ENCODE measurements at places on chromosomes 6 and 20.

DNA sequence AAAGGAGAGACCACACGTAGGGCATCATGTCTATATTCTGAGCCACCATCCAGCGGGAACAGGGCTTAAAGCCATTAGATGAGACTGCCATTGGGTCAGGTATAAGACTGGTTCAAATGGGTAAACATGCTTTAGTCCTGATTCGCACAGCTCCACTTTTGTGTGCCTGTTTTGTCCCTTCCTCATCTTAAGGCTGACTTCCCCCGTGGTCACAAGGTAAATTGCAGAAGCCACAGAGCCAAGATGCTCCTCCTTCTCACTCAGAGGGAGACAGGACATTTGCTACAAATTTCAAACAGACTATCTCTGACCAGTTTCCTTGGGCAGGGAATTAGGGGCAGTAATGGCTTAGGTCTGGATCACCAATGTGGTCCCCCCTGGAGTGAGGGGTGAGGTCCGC is 11.4 kb upstream of the IFNGR1 start:
- DNase-seq: no peak

- no peak for DNase-seq
Measured at GRCh38 chr20:57199656-57200405, 66.6 kb downstream of the BMP7 start.

DNA sequence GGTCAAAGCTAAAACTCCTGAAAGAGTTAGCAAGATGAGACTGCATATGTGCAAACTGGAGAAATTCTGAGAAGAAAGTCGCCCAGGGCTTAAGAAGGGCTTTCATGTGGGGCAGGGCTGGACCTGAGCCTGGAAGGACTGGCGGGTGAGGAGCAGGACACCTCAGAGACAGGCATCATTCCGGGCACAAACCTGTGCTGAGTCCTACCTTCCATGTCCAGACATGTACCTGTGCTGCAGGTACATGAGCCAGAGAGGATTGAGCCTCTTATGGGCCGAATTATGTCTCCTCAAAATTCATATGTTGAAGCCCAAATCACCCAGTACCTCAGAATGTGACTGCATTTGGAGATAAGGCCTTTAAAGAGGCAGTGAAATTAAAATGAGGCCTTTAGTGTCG is 171.0 kb downstream of the QRSL1 start:
- no peak for DNase-seq

- no peak for DNase-seq
Measured at GRCh38 chr6:134431421-134431859, 113.5 kb upstream of the SGK1 start.

DNA sequence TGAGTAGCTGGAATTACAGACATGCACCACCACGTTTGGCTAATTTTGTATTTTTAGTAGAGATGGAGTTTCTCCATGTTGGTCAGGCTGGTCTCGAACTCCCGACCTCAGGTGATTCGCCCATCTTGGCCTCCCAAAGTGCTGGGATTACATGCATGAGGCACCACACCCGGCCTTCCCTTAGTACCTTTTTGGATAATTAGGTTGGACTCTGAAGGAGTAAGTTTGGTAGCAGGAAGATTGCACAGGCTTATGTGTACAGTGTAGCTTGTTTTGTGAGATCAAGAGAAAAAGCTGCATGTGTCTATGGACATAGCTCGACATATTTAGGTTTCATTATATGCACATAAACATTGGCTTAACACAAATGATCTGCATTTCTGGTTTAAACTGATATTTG is 116.8 kb downstream of the NCOA3 start:
- DNase-seq: no peak

DNA sequence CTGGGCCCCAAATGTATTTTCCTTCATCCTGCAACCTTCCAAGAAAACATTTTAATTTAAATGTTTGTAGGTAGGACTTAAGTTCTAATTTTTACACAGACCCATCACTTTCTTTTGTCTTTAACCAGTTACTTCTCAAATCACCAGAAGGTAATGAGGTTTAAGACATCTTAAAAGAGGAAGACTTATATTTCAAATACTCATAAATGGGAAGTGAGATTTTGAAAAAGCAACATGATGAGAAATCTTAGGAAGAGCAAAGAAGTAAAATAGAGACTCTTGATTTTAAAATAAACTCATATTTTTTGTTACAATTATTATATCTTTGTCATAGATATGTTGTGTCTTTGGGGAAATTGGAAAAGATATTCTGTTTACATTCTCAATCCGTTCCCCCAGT is 82.3 kb downstream of the SYNE1 start:
- no peak for DNase-seq

DNA sequence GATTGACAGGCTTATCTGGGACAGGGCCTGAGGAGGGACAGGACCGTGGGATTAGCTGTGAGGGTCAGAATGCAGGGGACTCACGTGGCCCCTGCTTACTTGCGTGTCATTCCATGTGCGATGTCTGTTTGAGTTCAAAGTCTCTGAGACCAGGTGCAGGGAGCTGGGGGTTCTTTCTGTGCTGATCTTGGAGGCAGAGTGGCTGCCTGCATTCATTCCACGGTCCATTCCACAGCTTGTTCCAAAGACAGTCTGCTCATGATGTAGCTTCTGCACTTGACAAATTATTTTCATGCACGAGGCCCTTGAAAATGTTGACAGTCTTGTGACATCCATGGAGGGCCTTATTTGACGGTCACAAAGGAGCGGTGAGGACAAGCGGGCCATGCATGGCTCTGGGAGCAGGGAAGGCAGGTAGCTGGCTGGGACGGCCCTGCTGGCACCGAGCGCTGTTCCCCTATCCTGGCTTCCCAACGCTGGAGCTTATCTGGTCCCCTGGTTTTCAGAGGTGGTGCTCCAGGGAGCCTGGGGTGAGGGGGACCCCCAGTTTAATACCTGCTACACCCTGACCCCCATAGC is 156.3 kb upstream of the RNF24 start:
- no peak for DNase-seq

- no peak for DNase-seq
Measured at GRCh38 chr20:17142666-17143065, 84.2 kb upstream of the PCSK2 start.

GRCh38 chr6:81996414-81996813 is 243.9 kb upstream of the TENT5A start:
- DNase-seq: no peak

- no peak for DNase-seq
Measured at GRCh38 chr6:16810411-16810810, 49.2 kb upstream of the ATXN1 start.

DNA sequence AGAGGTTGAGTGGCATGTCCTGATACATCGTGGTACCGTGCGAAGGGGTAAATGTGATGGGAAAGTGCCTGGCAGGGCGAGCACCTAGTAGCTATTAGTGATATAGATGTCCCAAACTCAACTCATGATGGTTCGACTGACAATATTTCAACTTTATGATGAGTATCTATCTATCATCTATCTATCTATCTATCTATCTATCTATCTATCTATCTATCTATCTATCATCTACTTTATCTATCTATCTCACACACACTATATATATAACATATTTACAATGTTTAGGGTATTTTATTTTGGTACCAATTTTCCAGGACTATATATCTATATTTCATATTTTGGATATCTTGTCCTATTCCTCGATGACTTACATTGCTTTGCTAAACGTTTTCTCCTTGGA is 5.5 kb downstream of the BCAS1 start:
- no peak for DNase-seq

- no peak for DNase-seq
Measured at GRCh38 chr6:144429753-144430152, 144.6 kb downstream of the UTRN start.

DNA sequence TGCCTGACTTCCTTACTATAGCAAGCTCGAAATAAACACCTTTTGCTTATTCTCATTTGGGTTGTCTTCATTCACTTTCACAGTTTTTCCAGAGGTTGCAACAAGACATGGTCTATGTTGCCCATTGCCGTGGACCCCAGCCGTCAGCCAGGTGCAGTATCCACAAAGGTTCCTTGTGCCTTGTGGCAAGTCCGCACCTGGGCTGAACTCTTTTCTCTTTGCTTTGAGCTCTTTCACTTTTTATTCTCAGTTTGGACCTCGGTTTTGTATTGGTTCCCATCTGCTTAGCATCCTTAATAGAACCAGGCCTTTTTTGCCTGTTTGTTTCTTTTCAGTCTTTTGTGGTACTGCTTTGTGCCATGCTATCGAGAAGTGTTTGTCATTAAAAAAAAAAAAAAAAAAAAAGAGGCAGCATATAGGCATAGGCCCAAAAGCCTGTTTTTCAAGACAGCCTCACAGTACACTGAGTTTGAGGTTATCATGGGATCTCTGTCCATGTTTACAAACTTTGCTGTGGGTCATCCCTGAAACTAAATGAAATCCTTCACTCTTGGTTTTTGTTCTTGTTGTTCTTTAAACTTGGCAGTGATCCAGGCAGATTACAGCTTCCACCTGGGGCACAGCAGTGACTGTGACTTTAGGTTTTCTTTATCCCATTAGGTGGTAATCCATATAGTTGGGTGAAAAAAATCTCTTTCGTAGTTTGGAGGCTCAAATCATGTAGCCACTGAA is 33.3 kb downstream of the GSTA3 start:
- no peak for DNase-seq

GRCh38 chr20:51357543-51357942 is 185.0 kb downstream of the NFATC2 start:
- no peak for DNase-seq

DNA sequence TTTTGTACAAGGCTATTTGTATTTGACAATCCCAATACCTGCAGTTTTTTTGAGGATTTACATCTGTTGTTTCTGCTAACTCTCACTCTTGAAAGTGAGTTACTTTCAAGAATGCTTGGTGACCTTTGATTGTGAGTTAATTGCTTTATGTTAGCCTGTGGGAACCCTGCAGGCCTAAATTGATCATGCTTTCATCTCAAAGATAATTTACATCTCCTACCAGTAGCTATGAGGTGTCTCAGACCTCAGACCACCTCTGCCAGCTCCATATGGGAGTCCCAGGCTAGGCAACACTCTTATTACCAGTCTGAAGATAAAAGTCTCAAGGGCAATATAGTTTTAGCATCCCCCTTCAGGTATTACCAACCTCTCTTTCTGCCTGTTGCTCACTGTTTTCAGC is 116.4 kb upstream of the THEMIS start:
- DNase-seq: no peak

DNA sequence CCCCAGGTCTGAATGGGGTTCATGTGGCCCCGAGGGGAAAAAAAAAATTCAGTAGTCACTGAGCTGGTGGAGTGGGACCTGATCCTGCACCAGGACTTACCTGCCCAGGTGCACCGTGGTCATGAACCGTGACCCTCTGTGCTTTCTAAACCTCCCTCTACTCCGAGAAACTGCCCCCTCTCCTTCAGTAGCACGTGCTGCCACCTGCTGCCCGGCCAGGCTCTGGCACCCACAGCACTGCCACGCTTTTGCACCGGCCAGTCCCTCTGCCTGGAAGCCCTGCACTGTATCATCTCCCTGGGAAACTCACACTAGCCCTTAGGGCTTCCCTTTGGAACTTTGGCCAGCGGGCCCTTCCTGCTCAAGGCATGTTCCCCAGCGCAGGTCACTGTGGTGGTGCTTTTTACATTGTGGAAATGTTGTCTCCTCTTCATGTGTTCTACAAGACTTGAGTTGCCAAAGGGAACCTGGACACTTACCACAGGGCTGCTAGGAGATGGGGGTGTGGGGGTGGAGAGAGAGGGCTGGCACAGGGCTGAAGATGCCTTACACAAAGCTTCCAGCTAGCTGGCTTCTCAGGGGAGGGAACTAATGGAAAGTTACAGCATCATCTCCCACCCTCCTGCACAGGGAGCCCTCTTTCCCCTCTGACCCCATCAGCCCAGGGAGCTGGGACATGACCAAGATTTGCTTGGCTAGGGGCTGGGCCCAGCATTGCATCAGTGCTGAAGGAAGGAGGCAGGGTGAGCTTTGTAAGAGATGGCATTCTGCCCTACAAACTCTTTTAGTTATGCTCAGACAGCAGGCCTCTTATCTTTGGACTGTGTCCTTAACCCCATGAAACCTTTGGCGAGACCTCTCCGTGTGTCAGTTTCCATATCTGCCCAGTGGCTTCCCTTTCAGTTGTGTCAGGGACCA is 2.5 kb upstream of the PTPRT start:
- DNase-seq: no peak

GRCh38 chr6:75101896-75102295 is 104.0 kb downstream of the COL12A1 start:
- no peak for DNase-seq

- DNase-seq: no peak
Measured at GRCh38 chr6:53866226-53866625, 71.4 kb downstream of the LRRC1 start.

GRCh38 chr6:54935739-54936138 is 89.2 kb downstream of the FAM83B start:
- no peak for DNase-seq

DNA sequence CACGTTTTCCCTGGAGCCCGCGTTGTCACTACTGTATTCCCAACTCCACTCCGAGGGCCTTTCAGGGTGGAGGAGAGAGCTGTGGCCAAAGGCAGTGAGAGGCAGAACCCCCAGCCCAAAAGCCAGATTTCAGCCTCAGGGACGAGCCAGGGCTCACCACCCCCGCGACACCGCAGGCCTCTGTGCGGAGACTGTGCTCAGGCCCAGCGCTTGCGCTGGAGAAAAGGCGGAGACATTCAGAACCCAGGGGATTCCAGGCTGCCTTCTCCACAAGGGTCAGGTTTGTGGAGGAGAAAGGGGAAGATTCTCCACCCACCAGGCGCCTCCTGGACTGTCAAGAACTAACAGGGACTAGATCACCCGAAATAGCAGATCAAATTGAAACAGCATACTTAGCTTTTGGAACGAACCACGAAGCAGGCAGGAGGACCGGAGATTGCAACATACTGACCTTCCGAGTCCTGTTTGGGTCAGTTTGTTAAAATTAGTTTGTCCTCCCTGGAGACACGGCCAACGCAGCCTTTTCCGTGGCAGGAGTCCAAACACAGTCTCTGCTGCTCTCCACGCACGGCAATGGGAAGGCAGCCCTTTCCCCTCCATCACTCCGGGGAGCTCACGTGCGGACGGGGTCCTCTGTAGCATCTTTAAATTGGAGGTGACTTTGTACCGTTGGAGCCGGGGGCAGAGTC is 14.4 kb downstream of the DLL1 start:
- no peak for DNase-seq

GRCh38 chr6:155212106-155212505 is 51.7 kb upstream of the CLDN20 start:
- DNase-seq: no peak

GRCh38 chr6:106626485-106626884 is 2.8 kb downstream of the RTN4IP1 start:
- no peak for DNase-seq

GRCh38 chr6:41492261-41492891 is 53.8 kb upstream of the FOXP4 start:
- DNase-seq: no peak
